ENCODE measurements at places on chromosomes 11 and 22. TPM values are rescaled to one million over a fixed set of nuclear protein-coding genes. Genes with fewer than 3 reads are reported as not detected.

DNA sequence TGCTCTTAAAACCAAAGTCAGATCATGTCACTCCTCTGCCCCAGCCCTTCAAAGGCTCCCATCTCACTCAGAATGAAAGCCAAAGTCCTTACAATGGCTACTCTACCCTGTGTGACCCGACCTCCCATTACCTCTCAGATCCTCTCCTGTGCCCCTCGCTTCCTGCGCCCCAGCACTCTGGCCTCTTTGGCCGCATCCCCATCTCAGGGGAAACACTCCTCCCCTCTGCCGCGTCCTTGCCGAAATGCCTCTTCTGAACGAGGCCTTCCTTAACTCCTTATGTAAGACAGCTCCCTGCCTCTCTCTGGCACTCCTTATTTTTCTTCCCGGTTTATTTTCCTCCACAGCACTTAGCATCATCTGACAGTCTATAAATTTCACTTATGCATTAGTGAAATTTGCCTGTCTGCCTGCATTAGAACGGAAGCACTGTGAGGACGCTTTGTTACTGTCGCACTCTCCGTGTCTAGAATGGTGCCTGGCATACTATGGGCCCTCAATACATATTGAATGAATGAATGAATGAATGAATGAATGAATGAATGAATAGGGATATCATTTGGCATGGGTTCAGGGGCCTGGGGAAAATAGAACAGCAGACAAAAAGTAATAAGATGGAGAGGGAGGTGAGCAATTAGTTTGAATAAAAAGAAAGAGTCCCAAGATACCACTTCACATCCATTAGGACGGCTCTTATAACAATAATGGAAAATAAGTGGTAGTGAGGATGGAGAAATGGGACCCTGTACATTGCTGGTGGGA, 137.8 kb downstream of the CEP164 start:
- no peak for DNase-seq

DNA sequence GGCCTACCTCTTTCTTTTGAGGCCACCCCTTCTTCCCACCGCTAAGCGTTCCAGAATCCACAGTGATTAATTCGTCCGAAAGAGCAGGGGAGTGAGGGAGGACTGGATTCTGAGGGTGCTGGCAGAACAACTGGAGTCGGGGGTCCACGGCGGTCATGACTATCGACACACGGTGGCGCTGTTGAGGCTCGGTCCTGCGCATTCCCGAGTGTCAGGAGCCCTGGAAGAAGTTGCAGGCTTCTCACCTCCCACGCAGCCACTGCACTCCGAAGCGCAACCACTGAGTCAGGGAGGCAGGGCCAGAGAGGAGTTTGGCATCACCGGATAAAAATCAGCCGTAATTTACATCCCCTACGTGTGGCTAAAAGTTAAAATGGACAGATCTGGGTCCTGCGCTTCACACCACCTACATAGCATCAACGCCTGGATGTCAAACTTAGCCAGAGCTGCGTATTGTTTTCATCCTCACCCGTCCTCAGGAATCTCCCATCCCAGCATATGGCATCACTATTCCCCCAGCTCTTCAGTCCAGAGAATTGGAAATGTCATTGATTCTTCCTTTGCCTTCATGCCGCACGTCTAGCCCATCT, 10.7 kb upstream of the CTSF start:
- no peak for DNase-seq

DNA sequence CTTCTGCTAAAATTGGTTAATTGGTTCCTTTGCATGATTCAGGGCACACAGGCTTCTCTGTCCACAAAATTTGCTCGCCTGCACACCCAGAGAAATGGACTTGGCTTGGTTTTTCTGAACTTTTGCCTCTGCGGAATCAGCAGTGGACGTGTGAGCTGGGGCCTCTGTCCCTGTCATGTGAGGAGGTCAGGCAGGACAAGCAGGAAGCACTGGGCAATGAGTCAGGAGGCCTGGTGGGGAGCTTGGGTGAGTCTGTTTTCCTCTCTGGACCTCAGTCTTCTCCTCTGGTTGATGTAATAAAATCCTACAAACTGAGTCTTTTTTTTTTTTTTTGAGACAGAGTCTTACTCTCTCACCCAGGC, 10.4 kb upstream of the CELSR1 start:
- DNase-seq, result no peak

DNA sequence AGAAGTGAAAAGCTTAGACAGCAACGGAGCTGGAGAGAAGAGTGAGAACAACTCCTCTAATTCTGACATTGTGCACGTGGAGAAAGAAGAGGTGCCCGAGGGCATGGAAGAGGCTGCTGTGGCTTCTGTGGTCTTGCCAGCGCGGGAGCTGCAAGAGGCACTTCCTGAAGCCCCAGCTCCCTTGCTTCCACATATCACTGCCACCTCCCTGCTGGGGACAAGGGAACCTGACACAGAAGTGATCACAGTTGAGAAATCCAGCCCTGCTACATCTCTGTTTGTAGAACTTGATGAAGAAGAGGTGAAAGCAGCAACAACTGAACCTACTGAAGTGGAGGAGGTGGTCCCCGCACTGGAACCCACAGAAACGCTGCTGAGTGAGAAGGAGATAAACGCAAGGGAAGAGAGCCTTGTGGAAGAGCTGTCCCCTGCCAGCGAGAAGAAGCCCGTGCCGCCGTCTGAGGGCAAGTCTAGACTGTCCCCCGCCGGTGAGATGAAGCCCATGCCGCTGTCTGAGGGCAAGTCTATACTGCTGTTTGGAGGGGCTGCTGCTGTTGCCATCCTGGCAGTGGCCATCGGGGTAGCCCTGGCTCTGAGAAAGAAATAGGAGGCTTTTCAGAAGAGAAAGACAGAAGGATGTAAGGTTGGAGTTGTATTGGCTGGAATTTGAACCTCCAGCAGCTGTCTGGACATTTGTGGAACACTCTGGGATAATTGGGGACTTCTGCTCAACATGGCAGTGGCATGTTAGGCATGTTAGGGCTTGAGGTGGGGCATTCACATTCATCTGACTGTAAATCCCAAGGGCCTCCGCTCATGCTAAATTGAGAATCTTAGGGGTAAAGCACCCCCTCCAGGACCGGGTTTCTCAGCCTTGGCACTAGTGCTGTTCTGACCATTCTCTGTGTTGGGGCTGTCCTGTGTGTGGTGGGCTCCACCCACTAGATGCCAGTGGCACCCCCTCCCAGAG, 47.1 kb downstream of the BID start:
- DNase-seq, result no peak

DNA sequence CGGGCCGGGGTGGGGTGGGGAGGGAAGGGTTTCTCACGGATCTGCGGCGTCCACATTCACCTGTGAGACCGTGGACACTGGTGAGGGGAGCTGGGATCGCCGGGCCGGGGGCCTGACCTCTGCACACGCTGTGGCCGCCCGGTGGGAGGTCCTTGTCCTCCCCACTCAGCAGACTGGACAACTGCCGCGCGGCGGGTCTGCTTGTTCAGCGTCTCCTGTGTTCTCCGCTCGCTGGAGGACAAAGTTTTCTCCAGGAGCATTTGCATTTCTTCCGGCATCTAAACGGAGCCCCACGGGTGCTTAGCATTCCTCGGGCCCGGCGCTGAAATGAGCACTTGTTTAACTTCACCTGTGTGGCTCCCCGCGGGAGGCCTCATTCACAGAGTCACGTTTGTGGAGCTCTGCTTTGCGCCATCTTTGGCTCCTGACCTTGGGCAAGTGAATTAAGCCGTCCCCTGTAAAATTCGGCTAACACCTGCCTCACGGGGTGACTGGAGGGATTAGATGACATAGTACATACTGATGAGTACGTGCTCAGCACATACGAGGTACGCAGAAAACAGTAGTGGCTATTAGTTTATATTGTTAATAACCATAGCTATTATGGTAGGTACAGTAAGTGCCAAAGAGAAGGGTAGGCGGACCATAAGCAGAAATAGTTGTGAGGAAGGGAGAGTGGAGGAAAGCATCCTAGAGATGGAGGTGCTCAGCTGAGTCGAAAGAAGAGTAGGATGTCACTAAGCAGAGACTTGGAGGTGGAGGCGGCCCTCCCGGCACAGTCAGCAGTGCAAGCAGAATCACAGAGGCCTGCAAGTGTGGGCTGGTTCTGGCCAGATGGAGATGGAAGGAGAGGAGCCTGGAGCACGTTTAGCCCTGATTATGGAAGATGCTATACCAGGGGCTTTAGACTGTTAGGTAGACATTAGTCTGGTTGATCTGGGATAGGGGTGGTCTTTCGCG, 885 bp downstream of the TRMU start:
- no peak for DNase-seq

DNA sequence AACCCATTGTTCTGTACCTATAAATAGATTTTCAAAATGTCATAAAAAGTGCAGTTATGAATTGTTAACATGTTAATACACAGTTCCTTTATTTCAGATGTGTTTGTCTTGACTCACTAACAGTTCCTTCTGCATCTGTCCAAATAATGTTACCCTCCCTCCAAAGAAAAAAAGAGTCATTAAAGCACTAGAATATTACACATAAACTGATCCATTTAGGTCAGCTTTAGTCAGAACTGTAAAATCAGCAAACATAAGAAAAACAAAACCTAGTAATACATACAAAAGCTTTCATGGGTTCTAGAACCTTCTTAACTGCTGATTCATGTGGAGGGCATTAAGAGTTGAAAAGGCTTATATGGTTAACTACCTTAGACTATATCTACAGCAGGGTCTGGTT, 65.4 kb downstream of the SESN3 start:
- DNase-seq, result no peak

GRCh38 chr11:46003572-46003971, 81.1 kb downstream of the LARGE2 start:
- no peak for DNase-seq

DNA sequence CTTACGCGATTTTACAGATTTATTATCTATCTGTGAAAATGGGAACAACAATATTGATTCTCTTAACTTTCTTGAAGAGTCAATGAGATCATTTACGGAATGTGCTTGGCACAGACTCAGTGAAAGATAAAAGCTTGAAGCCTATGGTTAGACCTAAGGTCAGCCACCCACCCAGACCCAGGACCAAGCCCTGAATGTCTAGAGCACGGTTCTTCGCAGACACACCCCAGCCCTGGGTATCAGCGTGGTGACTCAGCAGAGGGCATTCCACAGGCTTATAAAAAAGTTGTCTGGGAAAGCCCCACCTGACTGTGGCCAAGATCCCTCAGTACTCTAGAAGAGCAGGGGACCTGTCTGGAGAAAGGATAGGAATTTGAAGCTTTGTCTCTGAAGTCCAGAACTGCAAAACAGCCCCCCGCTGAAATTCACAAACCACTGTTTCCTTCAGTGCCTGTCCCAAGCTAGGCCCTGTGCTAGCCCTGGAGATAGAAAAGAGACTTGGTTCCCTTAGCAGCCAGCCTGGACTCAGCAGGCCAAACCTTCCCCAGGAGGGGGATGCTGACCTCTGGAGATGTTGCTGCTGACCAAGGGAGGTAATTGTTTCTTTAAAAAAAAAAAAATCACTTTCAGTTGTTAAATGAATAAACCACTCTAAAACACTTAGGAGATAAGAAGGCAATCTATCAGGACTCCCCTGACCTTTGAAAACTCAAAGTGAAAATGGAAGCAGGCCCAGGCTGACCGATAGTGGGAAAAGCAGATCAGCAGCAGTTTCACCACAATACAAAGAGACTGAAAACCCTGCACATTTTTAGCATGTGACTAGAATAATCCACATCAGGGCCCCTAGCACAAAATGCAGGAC, 114.0 kb downstream of the ABTB2 start:
- DNase-seq, result no peak

GRCh38 chr11:58121096-58121495, 4.2 kb downstream of the OR9I1 start:
- no peak for DNase-seq

DNA sequence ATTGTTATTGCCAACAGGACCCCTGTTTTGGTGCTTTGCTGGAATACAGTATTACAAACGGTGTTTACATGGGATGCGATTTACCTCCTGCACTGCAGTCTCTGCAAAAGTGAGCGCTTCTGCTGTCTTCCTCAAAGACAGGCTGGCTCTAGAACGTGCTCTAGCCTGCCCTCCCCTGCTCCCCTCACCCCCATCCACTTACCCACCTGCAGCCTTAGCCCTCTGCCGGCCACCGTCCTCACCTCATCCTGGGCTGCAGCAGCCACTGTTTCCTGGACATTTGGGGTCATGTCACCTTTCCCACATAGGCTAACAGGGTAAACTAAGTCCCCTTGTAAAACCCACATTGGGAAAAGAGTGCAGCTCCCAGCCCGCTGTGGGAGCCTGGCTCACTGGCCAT, 9.6 kb upstream of the PANX2 start:
- no peak for DNase-seq

DNA sequence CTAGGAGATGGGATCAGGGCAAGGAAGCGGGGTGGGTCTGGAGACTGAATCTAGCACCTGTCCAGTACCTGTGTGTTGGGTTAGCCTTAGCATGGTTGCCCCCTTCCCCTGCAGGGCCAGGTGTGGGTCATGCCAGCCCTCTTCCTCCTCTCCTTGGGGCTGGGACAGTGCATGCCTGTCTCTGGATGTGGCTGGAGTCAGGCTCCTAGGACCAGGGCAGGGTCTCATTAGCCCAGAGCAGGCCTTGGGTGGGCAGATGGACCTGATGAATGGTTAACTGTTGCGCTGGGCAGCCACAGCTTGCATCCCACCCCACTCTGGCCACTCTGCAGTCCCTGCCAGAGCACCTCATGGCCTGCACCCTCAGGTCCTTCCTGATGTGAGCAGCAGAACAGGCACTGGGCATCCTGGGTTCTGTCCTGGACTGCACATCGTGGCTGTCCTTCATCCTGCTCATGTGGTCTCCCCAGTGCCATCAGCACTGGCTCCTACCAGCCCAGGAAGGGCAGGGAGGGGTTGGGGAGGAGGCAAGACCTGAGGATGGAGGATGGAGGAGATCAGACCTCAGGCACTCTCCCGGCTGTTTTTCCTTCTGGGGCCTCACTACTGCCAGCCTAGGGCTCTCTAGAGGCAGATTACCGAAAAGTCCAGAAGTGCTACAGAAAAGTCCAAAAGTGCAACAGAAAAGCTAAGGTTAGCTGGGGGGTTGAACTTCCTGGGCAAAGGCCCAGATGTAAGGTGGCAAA, 12.8 kb upstream of the CHRM1 start:
- DNase-seq, result no peak

GRCh38 chr11:95652002-95652472, 137.5 kb downstream of the FAM76B start:
- no peak for DNase-seq

The SLC17A6 gene
- 0.11 TPM for total RNA-seq

The CECR2 gene
- total RNA-seq, result 2.4 TPM

The PTGDR2 gene
- total RNA-seq, result 0.37 TPM

The ACR gene
- total RNA-seq, result not detected

The POLR3H gene
- total RNA-seq, result 12.8 TPM

The CFAP68 gene
- 13.1 TPM for total RNA-seq

The FAM168A gene
- 31.4 TPM for total RNA-seq

The UPK3A gene
- total RNA-seq, result 88.9 TPM

The HSPB2 gene
- 1.6 TPM for total RNA-seq

The TRPM5 gene
- 0.11 TPM for total RNA-seq

All from urinary bladder (tissue), 4 donors.